ENCODE measurements at places on chromosomes 16 and 17.

GRCh38 chr17:67902511-67903231 lies 77.4 kb downstream of the BPTF start:
- no peak for DNase-seq

DNA sequence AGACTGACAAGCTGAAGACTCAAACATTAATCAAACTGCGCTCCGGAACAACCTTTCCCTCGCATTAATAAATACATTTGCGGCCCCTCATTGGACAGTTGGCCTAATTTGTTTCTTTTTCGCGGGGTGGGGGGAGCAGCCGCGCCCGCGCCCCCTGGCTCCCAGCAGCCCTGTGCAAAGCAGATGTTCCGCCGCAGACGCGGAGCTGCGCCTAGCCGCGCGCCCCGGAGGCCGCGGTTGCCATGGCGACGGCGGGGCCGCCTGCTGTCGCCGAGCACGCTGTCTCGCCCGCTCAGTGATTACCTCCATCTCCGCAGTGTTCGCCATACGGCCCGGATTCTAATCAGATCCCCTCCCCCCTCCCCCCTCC lies 25.5 kb downstream of the COPZ2 start:
- peak; percentile 42 for DNase-seq

- DNase-seq = no peak
Observed at GRCh38 chr17:34363183-34363661, at the start of gene CCL1. Gene CCL1, minus strand, starts transcription at chr17:34363233. Its CDS starts 72 bp downstream, at chr17:34363161.

GRCh38 chr16:84959045-84959576 lies 52.2 kb downstream of the ZDHHC7 start:
- DNase-seq = no peak

DNA sequence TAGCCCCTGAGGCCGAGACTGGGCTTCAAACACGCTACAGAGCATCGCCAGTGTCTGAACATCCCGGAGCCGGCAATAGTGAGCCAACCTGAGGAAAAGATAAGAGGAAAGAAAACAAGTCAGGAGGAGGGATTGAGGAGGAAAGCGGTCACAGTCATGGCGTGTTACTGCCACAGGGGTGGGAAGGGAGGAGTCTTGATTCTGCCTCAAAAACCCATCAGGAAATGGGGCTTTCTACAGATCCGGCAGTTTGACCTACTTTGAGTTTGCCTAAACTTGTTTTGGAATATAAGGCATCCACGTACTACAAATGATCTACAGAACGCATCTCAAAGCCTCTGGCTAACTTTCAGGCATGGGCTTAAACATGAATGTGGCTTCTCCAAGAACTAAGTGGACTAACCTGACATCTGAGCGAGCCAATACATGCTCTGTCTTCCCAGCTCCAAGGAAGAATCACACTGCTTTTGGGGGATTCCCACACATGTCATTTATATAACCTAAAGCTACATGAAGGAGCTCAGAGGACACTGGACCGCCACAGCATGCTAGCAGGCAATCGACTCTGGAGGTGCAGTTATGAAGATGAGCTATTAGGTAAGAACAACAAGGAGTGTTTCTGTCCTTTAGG lies 96.6 kb downstream of the WDR59 start:
- DNase-seq = no peak

DNA sequence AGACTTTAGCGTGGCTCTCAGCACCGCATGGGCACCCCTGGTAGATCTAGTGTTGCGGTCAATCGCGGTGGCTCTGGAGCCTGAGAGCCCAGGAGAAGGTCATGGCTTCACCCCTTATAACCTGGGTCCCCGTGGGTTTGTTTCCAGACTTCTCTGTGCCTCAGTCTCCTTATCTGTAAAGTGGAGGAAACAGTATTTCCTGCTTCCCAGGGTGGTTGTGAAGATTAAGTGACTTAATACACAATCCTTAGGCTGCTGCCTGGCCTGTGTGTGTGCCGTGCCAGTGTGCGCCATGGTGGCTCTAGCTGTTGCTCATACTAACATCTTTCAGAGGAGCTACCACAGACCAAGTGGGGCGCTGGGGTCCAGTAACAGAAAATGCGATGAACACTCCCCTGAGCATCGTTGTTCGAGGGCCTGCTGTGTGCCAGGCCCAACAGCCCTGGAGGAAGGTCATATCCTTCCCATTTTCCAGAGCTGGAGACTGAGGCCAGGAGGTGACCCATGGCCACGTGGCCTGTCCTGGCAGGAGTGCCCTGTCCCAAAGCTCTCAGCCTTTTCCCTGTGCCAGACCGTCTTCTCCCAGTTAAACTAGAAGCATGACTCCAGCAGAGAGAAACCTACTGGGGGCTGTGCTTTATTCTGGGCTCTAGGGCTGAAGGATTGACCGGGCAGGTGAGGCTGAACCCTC lies 70.1 kb downstream of the CMIP start:
- no peak for DNase-seq

- no peak for DNase-seq
Observed at GRCh38 chr16:58462089-58462488, 37.9 kb upstream of the NDRG4 start.

- DNase-seq = no peak
Observed at GRCh38 chr16:81040131-81040530, 4.5 kb downstream of the ATMIN start.

- DNase-seq = peak; percentile 37
Observed at GRCh38 chr16:23803591-23804123, 32.1 kb upstream of the PRKCB start.

DNA sequence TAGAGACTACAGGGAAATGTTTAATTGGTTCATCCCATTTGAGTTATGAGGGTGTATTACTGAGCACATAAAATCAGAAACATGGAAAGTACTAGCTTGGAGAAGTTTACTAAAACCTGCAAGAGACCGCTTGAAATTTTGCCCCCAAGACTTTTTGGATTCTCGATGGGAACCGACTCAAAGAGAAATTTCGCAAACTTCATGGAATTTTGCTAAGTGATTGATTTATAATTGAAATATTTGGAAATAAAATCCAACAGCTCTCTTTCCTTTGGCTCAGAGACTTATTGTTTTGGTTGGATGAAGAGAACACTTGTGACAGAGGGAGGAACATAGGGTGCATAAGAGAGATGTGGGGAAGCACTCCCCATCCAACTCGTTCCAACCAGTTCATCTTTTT lies 574.4 kb downstream of the WWOX start:
- DNase-seq = no peak

- DNase-seq = no peak
Observed at GRCh38 chr17:7292729-7293128, 1.7 kb downstream of the YBX2 start.

- DNase-seq = no peak
Observed at GRCh38 chr16:49010396-49010795, 271.2 kb downstream of the CBLN1 start.

GRCh38 chr16:55041540-55042234 lies 111.0 kb downstream of the IRX5 start:
- no peak for DNase-seq

DNA sequence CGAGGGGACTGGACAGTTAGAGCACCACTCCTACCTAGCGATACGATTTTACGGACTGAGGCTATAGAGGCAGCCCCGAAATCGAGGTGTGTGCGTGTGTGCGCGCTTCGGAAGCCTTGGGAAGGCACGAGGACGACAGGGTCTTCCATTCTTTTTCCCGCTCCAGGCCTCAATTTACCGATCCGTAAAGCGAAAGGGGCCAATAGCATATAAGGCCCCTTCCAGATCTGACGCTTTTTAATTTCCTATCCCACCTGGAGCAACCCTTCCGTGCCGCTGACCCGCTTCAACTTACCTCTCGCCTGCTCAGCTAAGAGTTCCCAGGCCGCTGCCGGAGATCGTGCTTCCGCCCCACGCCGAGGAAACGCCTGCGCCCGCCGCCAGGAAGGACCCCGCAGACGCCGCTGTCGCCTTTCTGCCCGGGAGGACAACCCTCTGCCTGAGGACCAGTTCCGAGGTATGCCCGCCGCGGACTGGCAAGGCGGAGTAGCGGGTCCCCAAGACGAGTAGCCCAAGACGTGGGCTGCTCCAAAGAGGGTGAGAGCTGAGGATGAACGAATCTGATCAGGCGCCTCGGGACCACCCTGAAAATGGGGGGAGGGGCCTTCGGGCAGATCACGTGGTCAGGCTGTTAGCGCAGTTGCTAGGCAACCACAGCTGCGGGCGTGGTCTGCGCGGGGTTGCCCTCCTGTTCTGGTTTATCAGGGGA lies at the start of gene EFTUD2:
Gene EFTUD2, minus strand, starts transcription at position 372 of the 709 bp plus-strand sequence. CDS start 4,924 bp downstream, outside the sequence.
- peak; percentile 91 for DNase-seq

DNA sequence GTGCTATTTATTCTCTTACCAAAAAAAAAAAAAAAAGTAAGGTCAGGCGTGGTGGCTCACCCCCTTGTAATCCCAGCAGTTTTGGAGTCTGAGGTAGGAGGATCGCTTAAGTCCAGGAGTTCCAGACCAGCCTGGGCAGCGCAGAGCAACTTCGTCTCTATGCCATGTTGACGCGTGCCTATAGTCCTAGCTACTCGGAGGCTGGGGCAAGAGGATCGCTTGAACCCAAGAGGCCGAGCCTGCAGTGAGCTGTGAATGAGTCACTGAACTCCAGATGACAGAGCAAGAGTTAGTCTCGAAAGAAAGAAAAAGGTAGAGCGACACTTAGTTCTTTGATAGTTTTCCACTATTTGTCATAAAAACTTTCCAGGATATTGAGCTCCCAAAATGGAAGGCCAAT lies 1.4 kb upstream of the TENT4B start:
- DNase-seq = no peak

DNA sequence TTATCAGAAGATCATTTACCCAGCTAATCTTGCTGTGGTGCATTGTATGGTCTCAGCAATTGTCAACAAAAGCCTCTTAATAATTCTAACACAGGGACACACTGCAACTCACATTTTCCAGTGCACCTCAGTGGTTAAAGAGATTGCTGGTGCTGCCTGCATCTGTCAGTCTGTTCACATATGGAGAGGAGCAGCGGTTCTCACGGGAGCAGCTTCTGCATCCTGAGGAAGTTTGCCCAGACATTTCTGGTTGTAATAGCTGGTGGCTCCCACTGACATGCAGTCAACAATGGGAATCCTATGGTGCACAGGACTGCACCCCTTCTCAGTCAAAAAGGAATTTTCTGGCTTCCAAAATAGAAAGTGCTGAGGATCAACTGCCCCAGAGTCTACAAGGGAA lies 7.8 kb downstream of the GGA2 start:
- DNase-seq = no peak

DNA sequence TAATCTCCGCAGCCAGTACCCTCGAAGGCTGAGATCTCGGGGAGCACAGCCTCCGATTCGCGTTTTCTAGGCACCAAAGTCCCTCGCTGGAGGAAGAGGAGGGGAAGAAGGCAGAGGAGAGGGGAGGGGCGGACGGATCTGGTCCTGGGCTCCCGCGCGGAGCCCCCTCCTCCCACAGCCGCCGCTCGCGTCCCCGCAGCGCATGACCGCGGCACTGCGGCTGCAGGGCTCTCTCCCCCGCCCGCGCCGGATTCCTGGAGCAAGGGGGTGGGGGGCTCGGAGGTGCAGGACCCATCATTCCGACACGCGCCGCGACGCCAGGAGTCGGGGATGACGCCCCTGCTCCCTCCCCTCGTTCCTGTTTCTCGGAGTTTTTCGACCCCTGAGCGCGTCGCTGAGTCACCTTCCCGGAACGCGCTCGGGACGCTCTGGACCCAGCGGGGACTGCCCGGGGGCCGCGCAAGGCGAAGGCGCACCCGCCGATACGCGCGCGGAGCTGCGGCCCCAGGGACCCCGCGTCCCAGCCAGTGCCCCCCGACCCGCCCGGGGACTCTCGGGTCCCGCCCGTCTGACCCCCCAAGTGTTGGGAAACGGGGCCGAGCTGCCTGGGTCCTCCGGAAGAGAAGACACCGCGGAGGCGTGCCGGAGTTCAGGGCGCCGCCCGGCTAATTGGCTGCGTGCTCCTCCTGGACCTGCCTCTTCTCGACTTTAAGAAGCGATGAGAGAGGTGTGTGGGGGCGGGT lies 1.4 kb upstream of the SPHK1 start:
- peak; percentile 78 for DNase-seq

DNA sequence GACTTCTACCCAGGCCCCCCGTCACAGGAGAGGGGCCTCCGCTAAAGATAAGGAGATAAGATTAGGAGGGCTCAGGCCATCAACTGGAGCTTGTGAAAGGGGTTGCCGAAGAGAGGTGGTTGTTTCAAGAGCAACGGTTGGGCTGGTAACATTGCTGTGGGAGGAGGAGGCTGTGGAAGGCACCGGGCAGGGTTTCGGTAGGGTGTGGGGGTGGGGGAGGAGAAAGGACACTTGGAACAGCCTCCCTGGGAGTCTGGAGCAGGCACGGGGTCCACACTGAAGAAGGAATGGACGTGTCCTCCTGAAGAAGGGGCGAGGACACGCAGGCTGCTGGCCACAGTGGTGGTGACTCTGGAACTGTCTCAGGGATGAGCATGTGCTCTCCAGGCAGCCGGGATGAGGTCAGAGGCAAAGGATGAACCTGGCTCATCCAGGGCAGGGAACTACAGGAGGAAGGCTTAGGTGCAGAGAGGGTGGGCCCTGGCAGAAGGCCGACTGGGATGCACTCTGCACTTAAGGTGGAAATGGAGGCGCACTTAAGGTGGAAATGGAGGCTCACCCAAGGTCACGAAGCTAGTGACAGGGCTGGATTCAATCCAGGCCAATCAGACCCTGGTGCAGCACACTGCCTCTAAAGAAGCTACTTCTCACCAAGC lies 1.2 kb upstream of the EPX start:
- peak; percentile 38 for DNase-seq

DNA sequence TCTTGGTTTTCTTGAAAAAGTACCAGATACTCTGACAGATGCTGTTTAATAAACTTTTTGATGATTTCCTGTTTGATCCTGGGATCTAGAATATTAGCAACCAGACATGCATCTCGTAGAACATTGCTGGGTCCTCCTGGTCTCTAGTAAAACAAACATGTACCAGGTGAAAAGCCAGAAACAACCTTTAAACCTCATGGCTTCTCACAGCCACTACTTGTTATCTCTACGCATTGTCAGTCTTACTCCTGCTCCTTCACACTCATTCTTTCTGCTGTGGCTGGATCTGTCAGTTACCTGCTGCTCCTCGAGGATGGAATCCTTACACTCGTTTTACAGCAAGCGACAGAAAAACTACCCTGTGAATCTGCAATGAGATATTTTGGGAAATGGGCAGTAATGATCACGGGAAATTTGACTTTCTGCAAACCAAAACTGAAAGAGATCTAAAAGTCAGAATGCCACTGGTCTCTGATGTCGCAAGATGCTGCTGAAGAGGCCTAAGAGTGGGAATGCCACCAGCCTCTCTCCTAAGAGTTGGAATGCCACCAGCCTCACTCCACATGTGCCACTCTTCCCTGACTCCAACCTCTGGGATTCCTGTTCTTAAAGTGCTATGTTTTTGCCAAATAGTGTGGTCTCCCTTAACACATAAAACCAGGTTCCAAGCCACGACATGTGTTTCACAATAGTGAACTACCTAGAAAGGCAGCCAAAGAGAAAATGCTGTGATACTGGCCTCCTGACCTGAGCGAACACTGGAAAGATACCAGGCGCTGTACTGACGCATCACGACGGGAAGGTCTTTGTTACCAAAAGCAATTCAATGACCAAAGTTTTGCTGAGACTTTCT lies 86.3 kb downstream of the VPS53 start:
- DNase-seq = no peak

- DNase-seq = peak; percentile 82
Observed at GRCh38 chr16:30567991-30568638, 3.4 kb downstream of the ZNF688 start.
